ENCODE measurements at places on chromosomes 6 and 20.
A peak's percentile ranks its signal among the peaks of the same experiment; 100 is the strongest.

GRCh38 chr6:16909658-16910360 is 148.5 kb upstream of the ATXN1 start:
- DNase-seq, result no peak

DNA sequence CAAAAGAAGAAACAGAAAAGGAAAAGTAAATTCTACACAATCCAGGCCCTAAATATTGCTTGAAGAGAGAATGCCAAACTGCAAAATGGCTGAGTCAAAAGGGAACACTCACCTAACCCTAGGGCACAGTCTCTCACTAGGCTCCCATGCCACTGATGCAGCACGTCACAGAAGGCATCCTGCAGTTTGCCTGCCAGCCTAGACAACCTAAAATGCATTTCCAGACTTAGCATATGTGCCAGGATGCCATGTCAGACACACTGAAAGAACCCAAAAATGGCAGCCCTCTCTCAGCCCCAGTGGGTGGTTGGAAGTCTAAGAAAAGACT is 10.6 kb upstream of the SIRPD start:
- DNase-seq, result no peak

- DNase-seq, result no peak
These were observed 3.5 kb downstream of the CST3 start for GRCh38 chr20:23634044-23634801.

DNA sequence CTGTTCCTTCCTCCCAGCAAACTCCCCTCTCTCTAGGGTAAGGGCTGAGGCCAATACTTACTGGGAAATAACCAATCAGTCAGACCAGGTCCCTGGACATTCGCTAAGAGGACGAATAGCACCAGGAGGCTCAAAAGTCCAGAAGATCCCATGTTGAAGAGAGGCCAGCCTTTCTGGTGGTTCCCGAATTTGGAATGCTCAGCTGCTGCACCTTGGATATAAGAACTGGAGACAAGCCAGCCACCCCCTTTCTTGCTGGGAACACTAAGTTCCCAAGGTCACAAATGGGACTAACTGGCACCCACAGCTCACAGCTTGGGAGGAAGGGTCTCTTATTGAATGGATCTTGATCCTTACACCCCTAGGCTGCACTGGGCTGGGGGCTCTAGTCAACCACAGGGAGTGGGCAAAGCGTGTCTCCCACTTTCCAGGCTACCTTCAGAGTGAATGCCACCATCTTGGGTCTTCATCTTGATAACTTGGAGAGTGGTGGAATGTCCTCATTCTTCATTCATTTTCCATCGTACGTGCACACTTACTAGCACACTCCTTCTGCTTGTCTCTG is at the start of gene EPPIN:
EPPIN (minus strand) TSS at position 196 of the 565 bp plus-strand sequence; CDS start at position 152, 44 bp downstream.
- no peak for DNase-seq

GRCh38 chr6:139290787-139291311 is 949 bp downstream of the TXLNB start:
- DNase-seq, result no peak

DNA sequence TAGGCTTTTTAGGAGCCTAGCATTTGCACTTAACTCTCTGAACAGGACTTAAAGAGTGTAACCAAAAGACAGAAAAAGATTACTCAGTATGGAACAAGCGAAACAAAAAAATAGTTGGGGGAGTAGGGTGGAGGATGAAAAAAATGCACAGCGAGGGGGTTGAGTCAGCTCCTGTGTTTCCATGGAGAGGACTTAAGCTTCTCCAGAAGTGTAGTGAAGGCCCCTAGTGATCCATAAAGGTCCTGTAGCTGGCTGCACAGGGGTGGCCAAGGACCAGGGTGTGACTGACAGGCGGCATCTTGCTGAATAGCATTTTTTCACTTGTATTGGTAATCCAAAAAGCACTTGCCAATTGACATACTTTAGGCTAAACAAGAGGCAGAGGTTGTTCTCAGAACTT is 533.9 kb downstream of the RFPL4B start:
- DNase-seq, result no peak

DNA sequence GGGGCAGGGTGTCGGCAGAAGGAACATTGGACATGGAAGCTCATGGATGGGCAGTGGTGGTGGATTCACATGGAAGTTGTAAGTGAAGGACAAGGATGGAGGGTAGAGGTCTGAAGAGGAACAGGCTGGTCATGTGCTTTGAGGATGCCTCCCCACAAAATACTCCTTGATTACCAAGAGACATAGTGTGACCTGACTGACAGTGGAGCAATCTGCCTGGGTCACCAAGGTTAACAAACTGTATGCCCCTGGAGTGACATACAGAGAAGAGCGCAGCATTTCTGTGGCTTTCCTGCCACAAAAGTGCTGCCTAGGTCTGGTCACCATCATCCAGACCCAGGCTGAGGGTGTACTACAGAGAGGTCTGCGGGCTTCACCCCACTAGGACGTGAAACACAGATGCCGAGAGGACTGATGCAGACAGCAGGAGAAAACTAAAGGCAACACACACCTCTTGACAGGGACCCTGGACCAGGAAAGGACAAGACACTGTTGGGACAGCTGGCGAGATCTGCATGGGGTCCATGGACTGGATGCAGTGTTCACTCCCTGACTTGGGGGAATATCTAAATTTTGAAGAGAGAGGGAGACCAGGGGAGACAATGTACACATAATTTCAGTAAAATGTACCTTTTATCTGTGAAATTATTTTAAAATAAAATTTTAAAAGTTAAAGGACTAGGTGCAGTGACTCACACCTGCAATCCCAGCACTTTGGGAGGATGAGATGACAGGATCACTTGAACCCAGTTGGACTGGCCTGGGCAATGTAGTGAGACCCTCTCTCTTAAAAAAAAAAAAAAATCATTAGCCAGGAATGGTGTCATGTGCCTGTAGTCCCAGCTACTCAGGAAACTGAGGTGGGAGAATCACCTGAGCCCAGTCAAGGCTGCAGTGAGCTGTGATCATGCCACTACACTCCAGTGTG is 64.9 kb downstream of the CSE1L start:
- DNase-seq, result no peak

DNA sequence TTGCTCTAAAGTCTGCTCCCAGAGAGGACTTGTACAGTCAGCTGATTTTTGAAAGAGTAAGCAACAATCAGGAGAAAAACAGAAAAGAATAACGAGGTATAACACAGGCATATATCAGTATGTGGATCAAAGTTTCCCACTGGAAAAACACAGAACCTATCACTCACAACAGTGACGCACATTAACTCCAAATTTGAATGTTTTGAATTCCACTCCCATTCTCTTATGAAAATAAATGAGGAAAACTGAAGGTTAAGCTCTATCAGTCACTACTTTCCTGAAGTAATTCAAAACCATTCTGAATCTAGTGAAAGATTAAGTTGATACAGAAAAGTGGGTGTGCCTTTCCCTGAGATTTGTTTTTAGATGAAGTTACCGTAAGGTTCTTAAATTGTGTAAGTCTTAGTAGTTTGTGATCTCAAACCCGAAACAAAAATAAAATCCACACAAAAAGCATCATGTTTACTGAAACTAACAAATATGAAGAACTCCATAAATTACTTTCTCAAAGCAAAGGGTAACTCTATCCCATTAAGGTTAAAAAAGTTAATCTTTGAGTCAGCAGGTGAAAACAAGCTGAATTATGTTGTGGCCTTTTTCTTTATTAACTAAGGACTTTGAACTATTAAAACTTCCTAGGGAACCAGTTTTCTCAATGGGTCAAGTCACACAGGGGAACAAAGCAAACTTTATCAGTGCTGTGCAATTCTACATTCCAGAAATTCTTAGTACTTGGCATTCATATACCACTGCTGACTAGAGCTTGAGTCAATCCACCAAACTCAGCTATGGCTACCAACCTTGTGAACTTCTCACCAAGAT is 115.7 kb downstream of the OGFRL1 start:
- peak; percentile 37 for DNase-seq

GRCh38 chr6:110756817-110757216 is 58.5 kb downstream of the CDK19 start:
- DNase-seq, result no peak

- DNase-seq, result peak; percentile 95
These were observed 237.2 kb upstream of the PRND start for GRCh38 chr20:4484379-4484997.

DNA sequence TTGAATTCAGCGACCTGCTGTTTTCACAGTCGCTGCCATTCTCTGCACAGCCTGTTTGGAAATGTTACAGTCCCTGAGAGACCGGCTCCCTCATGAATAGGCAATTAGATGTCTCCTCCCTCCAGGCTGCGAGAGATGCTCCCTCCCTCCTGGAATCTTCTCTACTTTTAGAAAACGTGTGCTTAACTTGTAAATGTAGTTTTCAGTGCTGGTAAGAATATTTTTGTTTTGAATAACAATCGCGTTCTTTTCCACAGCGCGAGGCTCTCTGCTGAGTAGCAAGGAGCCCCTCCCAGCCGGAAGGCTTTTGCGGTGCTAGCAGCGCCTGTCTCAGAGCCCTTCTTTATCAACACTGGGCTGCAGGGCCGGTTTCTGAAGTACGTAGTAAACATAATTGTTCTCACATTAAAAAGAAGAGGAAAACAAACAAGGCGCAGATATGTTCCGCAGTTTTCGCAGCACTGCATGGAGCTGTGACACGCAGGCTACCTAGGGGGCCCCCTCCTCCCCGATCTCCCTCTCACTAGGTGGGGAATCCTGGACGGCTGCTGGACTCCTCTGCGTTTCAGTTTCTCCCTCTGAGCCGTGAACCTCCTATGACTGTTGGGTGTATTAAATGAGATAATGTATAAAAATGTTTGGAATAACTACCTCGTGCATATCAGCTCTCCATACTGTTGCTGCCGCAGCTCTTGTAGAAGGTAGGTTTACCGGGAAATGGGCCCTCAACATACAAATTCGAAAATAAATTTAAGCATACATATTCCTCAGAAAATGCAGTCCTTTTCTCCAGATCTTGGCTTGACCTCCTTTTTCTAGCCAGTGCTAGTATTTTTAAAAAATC is 79.0 kb upstream of the SPACA1 start:
- peak; percentile 35 for DNase-seq

GRCh38 chr20:37734228-37734985 is 40.6 kb downstream of the CTNNBL1 start:
- DNase-seq, result no peak

DNA sequence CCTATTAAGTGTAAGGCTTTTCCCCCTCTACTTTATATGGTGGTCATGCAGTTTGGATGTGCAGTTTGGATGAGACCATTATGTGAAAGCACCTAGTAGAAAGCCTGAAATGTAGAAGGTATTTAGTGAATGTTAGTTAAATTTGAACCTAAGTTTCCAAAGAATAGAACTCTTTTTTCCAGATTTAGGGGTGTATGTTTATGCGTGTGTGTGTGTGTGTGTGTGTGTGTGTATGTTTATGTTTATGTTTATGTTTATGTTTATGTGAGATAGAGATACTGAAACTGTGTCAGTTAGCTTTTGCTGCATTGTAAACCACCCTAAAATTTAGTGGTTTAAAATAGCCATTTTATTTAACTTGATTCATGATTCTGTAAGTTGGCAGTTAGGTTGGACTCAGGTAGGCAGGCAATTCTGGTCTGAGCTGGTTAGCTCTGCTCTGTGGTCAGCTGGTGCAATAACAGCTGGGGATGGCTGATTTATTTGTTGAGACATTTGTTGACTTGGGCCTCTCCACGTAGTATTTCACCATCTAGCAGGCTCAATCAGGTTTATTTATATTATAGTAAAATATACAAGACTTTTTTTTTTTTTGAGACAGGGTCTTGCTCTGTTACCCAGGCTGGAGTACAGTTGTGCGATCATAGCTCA is 54.0 kb downstream of the STK4 start:
- DNase-seq, result no peak

GRCh38 chr20:11403711-11404110 is 514.0 kb upstream of the BTBD3 start:
- DNase-seq, result no peak

GRCh38 chr6:76682842-76683241 is 610.4 kb upstream of the IMPG1 start:
- DNase-seq, result peak; percentile 6

DNA sequence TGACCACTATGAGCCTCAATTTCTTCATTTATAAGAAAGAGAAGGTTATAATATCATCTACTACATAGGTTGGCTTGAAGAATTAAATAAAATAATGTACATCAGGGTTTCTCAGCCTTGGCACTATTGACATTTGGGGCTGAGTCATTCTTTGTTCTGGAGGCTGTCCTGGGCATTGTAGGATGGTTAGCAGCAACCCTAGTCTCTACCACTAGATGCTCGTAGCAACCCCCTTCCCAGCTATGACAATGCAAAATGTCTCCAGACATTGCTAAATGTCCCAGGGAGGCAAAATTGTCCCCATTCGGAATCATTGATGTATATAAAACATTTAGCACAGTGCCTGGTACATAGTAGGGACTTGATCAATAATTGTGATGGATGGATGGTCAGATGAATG is 152.1 kb downstream of the KHDC1L start:
- no peak for DNase-seq

- DNase-seq, result no peak
These were observed 623.4 kb downstream of the CDH26 start for GRCh38 chr20:60581606-60582115.

DNA sequence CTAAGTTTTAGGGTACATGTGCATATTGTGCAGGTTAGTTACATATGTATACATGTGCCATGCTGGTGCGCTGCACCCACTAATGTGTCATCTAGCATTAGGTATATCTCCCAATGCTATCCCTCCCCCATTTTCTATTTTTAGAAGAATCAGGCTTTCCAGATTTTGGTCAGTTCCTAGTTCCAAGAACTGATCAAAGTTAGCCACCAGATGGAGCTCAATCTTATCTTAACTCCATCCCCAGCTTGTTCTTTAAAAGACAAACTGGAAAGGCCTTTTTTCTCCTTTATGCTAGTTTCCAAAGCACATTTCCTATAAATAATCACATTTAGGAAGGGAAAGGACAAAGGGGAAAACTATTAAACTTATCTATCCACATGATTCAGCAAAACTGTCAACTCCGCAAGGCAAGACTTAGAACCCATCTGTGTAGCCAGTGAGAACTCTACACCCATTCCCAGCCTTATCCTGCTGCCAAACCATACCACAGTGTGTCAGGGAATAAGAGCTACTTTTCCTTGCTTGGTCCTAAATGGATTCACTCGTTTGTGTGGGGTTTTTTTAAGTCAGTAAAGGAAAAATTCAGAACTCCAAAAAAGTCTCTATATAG is 22.8 kb upstream of the KHDC1 start:
- peak; percentile 67 for DNase-seq

GRCh38 chr20:49297605-49298530 is 20.0 kb upstream of the ZNFX1 start:
- no peak for DNase-seq

GRCh38 chr6:168078943-168079405 is at the start of gene FRMD1:
FRMD1 (minus strand) TSS chr6:168079212; CDS start chr6:168079094, 118 bp downstream.
- DNase-seq, result no peak

DNA sequence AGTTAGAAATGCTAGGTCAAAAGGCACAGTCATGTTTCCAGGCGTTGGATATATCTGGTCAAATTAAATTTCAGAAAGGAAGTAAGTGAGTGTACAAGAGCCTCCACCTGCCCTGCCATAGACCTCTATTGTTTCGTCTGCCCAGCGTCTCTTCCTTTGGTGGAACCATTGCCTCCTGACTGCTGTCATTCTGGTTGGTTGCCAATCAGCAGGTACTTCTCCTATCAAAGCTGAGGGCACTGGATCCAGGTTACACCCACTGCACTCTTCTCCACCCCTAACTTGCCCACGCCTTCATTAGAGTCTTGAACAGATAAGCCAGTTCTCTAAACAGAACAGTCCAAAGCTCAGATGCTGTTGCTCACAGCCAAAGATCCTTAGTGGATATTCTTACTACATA is 2.6 kb upstream of the WFDC5 start:
- no peak for DNase-seq

GRCh38 chr6:120938876-120939472 is 395.3 kb downstream of the TBC1D32 start:
- no peak for DNase-seq
